ENCODE measurements at places on chromosomes 7 and 10.
A peak's percentile ranks its signal among the peaks of the same experiment; 100 is the strongest.

GRCh38 chr7:16035392-16035791, 348.9 kb upstream of the MEOX2 start:
- DNase-seq: no peak

- DNase-seq: no peak
These were observed 10.1 kb upstream of the CUZD1 start for GRCh38 chr10:122855745-122856144.

GRCh38 chr7:29053105-29053872, 93.0 kb downstream of the CPVL start:
- no peak for DNase-seq

DNA sequence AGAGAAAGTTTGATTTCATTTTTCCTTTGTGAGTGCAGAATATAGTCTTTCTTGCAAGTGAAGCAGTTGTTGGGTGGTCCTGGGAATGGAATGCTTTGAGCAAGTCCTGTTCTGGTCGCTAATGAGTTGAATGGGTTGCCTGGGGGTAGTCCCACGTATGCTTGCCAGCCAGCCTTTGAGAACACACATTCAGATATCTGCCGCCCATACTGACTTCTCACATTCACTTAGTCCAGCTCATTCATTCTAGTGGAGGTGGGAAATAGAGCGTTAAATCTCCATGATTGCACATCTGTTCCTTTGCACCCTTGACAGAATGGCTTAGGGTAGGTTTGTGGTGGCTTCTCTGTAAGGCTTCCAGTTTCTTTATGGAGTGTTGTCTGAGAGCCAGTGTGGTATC, 256.6 kb downstream of the SORCS3 start:
- DNase-seq: no peak

- DNase-seq: no peak
These were observed 663.2 kb downstream of the PARD3 start for GRCh38 chr10:34151931-34152330.

DNA sequence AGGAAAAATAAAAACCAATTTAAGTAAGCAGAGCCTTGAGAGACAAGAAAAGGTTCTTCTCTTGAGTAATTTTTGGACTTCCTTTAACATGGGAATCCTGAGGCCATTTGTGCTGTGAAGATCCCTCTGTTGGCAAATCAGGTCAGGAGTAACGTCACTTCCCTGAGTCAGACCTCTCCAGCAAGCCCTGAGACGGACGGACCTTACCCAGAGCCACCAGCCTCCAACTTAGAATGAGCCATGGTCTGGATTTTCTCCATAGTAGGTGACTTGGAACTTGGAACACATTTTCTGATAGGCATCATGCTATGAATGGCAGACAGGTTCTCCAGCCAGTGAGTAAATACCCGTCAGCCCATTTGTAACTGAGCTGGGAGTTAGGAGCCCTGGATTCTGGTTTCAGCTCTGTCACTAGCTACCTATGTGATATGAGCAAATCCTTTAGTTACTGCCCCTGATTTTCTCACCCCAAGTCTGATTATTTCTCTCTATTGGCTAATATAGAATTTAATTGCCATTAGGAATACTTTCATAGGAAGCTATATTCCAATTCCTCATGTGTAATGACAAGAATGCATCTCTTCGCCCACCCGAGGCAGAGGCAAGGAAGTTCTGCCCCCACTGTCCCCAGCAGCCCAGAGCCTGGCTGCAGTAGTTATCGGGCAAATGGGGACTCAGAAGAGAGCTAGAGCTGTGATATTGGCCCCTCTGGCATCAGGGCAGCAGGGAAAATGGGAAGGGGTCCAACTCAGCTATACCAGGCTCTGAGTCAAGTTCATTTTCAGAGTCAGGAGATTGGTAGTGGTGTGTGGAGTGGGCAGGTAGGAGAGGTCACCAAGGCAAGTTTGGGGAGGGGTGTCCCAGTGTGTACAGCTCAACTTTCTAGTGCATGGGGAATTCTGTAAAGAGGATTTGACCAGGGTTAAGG, 153.7 kb upstream of the AGK start:
- no peak for DNase-seq

DNA sequence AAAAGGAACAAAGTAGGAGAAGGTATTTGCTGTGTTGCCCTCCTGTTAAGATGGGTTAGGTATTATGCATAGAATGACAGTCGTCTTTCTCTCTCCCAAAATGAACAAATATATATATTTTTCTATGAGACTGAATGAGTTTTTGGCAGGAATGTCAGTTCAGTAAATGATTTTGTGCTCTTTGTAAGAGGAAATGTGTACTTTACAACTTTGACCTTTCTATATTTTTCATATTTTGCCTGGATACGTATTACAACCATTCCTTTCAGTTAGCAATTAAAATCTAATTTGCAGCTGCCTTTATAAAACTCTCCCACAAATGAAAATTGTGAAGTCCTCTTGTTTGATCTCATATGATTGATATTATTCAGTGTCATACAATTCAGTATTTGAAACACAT, 336.6 kb upstream of the MEOX2 start:
- no peak for DNase-seq

- DNase-seq: no peak
These were observed 10.2 kb downstream of the PFKP start for GRCh38 chr10:3077509-3077908.

DNA sequence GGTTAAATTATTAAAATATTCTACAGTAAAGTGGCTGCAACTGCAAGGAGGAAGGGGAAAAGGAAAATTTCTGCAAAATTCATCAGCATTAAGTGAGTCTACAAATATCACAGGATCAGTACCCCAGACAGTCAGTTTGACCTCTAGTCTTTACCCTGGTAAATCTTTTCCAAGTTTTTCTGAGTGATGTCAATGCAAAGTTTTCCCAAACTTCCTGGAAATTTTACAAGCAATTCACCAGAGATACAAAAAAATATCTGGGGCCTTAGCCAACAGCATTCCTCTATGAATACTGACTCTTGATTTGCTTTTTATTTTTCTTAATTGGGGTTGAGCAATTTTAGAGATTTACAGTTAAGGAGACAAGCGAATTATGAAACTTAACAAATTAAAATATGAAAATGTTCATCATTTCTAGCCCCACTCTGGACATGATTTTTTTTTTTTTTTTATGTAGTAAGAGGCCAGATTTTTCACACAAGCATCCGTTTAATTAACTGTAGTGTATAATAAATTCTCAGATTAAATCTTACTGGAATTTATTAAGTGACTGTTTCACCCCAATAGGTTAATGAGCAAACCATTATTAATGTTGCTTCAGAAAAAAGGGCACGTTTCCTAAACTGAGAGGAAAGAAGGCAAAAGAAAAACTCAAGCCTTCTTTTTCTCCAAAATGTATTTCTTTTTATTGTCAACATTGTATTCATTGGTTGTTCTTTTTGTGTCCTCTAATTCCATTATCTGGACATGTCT, 539.5 kb upstream of the FZD8 start:
- no peak for DNase-seq

- DNase-seq: no peak
These were observed 38.2 kb downstream of the HK1 start for GRCh38 chr10:69316313-69317059.

GRCh38 chr10:132324186-132324585, 7.8 kb upstream of the LRRC27 start:
- no peak for DNase-seq

- no peak for DNase-seq
These were observed 5.4 kb downstream of the CEP41 start for GRCh38 chr7:130435311-130435854.

DNA sequence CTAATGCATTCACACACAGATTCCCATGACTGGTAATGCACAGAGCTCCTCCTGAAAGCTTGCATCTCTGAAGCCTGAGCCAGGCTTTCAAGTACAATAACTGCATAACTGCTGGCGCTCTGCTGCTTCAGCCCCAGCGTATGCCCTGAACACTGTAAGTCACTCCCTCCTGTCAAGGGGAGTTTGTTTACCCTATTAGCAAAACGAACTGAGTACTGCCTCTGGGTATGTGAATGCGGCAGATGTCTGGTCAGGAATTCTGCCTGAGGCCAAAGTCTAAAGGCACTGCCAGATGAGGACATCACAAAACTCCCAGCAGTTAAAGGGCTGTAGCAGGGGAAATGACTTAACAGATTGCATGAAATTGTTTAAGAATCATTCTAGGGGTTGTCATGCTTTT, 97.7 kb downstream of the NRCAM start:
- DNase-seq: no peak

DNA sequence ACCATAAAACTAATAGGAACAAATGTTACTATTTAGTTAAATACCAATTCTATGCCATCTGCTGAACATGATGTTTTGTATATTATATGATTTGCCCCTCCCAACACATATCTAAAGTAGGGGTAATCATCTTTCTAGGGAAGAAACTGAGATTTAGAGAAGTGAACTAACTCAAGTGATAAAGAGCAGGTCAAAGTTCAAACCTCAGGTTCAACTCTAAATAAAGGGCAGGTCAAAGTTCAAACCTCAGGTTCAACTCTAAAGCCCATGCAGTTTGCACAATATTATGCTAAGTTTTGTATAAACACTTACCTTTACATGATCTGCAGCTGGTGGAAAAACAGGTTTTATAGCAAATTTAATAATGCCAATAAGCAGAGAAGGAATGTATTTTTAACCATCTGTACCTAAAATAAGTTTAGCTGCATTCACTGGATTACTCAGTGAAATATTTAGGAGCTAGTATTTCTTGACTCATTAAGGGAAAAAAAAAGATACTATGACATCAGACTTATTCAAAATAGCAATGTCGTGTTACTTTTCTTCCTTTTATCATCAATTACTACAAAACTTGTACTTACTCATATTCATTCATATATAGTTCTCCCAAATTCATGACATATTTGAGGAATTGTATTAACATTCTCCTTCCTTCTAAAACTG, 1194.3 kb upstream of the CELF2 start:
- no peak for DNase-seq

DNA sequence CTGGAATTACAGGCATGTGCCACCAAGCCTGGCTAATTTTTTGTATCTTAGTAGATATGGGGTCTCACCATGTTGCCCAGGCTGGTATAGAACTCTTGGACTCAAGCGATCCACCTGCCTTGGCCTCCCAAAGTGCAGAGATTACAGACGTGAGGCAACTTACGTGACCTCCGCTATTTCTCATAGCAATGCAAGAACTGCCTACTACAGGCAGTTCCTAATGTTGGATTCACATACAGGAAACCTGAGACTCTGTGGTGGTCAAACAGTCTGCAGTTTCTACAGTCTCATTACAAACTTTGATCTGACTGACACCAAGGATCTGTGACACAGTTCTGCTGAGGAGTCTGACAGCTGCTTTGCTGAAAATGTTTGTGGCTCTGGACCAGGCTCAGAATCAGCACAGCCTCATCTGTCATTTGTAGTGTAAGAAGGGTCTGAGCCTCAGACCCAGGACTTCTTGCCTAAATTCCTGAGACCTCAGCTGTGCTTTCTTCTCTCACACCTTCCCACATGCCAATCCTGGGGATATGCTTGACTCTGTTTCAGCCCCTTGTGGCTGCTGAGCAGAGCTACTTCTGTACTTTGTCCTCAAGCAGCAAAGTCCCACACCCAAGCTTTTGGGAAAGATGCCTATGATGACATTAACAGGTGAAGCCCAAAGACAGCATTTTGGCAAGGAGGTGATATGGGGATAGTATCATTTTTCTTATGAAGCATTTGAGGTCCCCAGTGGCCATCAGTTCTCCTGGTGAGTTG, 48.0 kb upstream of the CYP2C9 start:
- DNase-seq: no peak

GRCh38 chr10:105797234-105797890, 1156.3 kb downstream of the SORCS3 start:
- DNase-seq: no peak

DNA sequence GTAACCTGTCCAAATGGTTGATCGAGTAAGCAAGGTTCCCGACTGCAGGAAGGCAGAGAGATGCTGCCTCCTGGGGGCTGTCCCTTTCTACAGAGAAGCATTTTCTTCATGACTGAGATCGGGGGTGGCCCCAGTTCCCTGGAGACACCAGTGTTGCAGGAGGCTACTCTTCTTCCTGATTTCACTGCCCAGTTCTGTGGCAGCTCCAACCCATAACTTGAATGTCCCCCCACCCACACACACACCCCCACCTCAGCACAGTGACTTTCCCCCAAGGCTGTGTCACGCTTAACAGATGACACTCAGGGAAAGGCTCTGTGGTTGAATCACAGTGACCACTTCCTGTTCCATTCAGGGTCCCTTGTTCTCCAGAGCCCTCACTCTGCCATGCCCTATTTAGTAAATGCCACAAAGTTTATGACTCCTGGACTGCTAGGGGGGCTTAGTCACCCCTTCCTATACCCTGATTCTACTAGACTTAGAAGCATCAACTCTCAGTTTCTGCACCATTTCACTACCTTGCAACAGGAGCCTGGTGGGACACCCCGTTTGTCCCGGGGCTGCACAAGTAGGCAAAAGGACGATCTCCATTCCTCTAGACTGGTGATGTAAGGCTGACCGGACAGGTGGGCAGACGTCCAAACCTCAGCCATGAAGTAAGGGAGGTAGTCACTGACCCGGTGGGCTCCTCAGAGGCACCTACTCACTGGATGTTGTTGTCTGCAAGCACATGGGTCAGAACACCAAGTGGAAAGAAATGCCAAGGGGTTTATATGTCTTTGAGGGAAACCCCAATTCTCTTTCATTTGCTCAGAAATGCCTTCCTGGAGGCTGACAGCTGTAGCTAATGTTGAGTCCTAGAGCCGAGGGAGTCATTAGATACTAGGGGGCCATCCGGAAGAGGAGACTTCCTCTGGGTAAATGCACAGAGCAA, 31.3 kb upstream of the SMC3 start:
- DNase-seq: no peak

GRCh38 chr10:129961157-129961701, 2.8 kb downstream of the EBF3 start:
- DNase-seq: no peak

- no peak for DNase-seq
These were observed 56.6 kb upstream of the PTN start for GRCh38 chr7:137399827-137400823.

DNA sequence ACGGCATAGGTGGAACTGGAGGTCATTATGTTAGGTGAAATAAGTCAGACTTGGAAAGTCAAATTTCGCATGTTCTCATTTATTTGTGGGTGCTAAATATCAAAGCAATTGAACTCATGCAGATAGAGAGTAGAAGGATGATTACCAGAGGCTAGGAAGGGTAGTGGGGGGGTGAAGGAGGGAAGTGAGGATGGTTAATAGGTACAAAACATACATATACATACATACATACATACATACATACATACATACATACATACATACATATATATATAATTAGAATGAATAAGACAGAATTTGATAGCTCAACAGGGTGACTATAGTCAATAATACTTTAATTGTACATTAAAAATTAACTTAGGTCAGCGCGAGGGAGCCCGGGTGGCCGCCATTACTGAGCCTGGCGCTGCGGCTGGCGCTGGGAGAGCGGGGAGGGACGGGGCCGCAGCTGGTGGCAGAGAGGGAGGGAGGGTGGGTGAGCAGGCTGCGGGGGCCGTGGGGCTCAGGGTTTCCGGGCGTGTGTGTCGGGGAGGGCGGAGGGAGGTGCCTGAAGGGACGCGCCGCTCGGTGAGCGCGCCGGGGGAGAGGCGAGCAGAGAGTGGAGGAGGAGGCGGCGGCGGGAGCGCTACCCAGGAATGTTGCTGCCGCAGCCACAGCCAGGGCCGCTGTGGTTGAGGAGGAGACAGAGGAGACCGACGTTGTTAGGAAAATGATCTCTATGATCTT, 85.8 kb upstream of the EGFR start:
- peak; percentile 61 for DNase-seq

- no peak for DNase-seq
These were observed 56.1 kb downstream of the HIBADH start for GRCh38 chr7:27606270-27607209.

GRCh38 chr7:29565224-29565630, 1.6 kb downstream of the PRR15 start:
- no peak for DNase-seq

GRCh38 chr10:97481071-97481470, 17.2 kb downstream of the MMS19 start:
- DNase-seq: no peak

Measured in mesothelial cell of epicardium (in vitro differentiated cells).